ENCODE measurements at places on chromosomes 2 and 18.

DNA sequence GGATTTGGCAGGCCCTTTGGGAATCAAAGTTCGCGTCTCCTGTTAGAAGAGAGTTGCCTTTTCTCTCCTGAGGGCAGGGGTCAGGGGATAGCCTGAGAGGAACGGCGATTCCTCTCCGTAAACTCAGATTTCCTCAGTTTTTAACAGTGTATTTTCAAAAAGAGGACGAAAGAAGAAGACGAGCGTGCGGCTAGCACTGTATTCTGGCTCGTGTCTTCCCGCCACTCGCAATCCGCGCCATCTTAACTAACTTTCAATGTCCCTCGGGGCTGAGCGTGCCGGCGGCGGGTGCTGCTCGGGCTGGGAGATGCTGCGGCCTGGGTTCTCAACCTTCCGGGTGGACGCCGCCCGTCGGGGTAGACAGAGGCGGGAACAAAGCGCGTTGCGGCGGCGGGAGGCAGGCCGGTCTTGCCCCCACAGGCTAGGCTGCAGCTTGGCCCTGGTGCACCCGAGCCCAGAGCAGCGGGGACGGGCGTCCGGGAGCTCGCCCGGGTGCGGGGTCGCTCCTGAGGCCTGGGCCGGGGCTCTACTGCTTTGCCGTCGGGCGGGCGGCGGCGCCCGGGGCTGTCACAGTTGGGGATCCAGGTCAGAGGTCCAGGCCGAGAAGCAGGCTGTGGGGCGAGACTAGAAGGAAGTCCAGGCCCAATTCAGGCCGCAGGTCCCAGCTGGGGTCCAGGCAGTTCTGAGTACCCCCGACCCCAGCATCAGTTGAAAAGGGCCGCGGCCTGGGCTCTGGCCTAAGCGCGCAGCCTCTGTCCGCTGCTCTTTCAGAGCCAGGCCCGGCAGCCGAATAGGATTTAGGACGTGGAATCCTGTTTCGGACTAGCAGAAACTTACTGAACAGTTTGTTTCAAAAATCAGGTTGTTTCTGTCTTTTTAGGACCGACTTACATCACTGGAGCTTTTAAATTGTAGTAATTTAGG lies 11.8 kb downstream of the TBR1 start:
- DNase-seq = no peak

GRCh38 chr2:58992062-58992706 lies 751.1 kb upstream of the FANCL start:
- DNase-seq = no peak

GRCh38 chr2:214019229-214019972 lies 391.5 kb upstream of the VWC2L start:
- DNase-seq = no peak

DNA sequence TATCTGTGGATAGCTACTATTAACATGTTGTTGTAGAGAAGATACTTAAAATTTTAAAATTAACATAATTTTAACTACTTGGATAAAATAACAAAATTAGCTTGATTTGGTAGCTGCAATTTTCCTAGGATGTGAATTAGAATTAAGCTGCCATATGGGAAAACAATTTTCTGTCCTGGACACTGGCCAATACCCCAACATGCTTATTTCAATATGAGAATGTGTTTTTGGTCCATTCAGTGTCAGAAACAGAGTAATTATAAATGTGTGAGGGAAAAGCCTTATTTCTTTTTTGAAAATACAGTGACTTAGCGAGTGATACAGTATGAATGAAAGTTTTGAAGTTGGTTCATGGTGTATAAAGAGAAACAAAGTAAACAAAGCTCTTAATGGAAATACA lies 948.3 kb upstream of the GYPC start:
- no peak for DNase-seq

- no peak for DNase-seq
These were observed 25.0 kb downstream of the WDFY1 start for GRCh38 chr2:223920109-223920508.

GRCh38 chr2:85310330-85310729 lies 17.5 kb downstream of the TGOLN2 start:
- no peak for DNase-seq

- no peak for DNase-seq
These were observed 29.8 kb downstream of the ALPK2 start for GRCh38 chr18:58599106-58599505.

DNA sequence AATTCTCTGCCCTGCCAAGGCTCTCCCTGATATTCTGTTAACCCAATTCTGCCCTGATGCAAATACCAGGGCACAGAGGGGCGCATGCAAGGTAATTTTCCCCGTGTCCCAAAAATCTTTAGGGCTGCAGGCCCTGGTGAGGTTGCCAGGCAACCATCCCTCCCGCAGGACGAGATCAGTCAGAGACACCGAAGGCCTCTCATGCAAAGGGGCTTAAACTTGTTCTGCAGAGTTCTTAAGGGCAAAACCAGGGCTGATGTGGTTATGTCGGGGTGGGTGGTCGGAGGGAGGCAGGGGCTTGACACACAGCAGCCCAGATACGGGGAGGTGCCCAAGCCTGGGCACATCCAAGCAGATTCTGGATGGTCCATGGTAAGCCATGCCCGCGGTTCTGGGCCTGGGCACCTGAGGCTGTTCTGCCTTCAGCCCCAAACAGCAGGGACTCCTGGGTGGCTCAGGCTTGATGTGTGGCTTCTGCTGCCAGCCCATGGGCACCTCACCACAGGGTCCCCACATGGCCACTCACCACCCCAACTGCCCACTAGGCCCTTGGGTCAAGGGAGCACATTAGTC lies 27.2 kb downstream of the STEAP3 start:
- no peak for DNase-seq

GRCh38 chr18:11861583-11862288 lies 10.5 kb downstream of the CHMP1B start:
- no peak for DNase-seq

DNA sequence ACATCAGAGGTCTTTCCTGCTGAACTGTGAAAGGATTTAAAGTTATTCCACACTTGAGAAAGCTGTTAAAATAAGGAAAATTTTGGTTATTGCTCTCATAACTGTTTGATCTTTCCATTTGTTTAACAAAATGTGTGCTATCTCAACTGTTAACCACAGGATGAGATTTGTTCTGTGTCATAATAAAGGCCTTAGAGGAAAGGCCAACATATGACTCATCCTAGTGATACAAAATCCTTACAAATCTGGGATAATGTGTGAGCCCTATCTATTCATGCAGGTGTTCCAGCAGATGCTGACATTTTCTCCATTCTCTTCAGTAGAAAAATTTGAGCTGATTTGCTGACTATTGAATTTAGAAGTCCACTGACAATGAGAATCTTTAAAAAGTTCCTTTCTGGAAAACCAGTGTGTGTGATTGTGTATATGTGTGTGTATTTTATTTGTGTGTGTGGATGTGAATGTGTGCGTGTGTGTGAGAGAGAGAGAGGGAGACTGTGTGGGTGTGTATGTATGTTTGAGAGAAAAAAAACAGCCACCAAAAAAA lies 1111.9 kb upstream of the GYPC start:
- DNase-seq = no peak

- DNase-seq = no peak
These were observed 9.4 kb upstream of the AGFG1 start for GRCh38 chr2:227462462-227462951.

GRCh38 chr2:134248913-134249312 lies 5.0 kb upstream of the MGAT5 start:
- DNase-seq = no peak

GRCh38 chr2:15527074-15527739 lies 33.9 kb downstream of the NBAS start:
- no peak for DNase-seq

DNA sequence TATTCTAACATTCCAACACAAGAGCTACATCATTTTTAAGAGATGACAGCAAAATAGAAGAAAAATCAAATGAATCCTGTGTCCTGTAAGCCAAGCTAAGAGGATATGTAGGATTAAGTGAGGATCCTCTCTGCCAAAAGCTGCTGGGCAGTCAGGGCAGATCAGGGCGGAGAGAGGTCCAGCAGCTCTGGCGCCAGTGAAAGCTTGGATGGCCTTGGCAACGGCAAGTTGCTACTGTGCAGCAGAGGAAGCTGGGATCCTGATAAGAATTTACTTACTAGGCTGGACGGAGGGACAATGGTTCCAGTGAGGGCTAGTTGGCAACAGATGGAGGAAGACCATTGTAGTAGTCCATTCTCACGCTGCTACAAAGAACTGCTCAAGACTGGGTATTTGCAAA lies 391.5 kb downstream of the XIRP2 start:
- no peak for DNase-seq

GRCh38 chr2:201414099-201415023 lies 36.9 kb downstream of the TRAK2 start:
- DNase-seq = no peak

- DNase-seq = no peak
These were observed 231.1 kb upstream of the HS6ST1 start for GRCh38 chr2:128549646-128550260.

DNA sequence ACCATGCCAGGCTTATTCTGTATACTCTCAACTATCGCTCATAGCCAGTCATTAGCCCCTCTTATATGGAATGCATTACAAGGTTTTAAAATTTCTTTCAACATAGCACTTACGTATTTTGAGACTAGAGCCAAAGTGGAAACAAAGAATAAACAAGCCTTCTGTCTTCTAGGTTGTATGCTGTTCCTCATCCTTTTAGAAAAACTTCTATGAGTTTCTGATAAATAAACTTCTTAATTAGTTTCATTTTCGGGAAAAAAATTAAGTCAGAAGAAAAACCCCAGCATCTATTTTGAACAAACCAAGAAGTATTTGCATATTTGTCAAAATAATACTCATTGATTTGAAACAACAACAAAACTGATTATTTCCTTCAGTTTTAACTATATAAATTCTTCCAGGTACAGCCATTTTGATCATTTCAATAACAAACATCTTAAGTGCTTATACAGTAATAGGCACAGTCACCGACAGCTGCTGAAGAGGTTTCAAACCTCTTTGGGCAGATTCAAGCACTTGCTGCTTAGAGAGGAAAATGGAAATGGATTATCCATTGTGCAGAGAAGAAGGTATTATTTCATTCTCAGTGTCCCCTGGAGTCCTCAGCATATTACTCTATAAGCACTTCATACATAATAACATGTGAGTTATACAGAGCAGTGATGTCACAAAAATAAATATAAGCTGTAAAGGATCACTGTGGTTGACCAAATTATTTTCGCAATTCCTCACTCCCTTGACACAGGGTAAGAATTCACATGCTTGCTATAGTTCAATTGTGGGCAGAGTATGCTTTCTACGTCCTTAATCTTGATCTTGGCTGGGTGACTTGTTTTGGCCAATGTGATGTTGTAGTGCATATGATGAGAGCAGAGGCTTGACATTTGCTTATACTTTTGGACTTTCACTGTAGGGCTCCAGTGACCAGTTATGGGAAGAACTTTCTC lies 833.8 kb downstream of the TRIB2 start:
- DNase-seq = no peak

GRCh38 chr2:177118636-177119035 lies 94.0 kb upstream of the HNRNPA3 start:
- no peak for DNase-seq

DNA sequence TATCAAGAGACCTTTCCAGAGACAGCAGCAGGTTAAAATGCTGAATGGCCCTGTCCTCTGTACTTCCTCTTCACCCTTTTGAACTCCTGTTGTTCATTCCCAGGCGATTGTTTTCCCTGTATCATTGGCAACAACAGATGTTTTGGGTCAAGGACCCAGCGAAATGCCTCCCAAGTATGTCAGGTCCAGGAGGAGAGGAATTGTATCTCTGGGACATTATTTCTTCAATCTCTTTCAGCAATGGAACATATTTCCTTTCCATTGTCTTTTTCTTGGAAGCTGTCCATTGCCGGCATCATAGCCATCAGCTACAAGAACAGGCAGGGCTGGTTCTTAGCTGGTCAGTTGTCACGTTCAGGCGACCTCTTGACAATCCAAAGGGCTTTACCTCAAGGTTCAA lies 76.2 kb downstream of the NRP2 start:
- no peak for DNase-seq

All from T-helper 22 cell (primary cell).